ENCODE measurements at places on chromosomes 3 and 15.

DNA sequence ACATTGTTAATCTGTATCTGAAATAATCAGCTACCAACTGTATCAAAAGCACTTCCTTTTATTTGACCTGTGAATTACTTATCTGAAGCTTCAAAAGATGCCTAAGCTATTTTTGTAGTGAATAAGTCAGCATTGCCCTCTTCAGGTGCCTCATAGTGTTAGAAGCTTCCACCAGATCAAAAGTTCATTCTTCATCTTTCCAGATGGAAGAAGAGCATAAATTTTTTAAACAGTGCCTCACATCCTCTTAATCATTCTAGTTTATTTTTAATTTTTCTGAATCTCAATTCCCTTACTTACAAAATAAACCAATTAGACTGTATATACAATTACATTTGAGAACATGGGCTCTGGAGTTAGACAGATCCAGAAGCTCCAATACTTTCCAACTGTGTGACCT, 65.0 kb downstream of the MYO5A start:
- no peak for DNase-seq

- DNase-seq = no peak
Observed at GRCh38 chr3:89488800-89489580, 381.6 kb downstream of the EPHA3 start.

DNA sequence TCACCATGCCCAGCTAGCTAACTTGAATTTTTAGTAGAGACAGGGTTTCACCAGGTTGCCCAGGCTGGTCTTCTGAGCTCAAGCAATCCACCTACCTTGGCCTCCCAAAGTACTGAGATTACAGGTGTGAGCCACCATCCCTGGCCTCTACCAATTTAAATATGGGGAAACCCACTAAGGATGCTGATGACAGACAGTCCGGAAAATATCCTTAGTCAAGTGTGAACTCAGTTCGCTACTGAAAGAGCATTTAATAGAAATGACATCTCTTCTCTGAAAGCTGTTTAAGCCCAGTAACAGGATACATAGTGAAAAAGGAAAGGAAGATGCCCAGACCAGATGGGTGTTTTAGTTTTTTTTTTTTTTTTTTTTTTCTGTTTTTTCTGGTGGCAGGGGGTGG, 7.7 kb upstream of the GRAMD2A start:
- DNase-seq = no peak

GRCh38 chr15:67303490-67304363, 49.1 kb downstream of the IQCH start:
- peak; percentile 8 for DNase-seq

GRCh38 chr3:162443376-162443775, 946.8 kb downstream of the OTOL1 start:
- DNase-seq = no peak

DNA sequence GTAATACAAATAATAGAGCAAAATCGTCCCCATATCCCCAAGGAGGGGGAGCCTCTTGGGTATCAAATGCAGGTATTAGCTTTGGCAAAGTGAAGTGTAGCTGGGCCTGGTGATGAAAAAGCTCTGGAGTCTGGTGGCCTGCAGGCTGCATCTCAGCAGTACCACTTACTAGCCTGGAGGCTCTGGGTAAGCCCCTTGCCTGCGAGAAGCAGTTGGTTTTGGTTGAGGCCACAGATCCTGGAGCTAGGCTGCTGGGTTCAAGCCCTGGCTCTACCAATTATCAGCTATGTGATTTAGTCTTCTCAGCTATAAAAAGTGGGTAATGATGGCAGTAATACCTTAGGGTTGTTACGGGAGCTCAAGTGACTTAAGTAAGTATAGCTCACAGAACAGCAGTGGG, 6.1 kb downstream of the KCNAB1 start:
- DNase-seq = no peak

DNA sequence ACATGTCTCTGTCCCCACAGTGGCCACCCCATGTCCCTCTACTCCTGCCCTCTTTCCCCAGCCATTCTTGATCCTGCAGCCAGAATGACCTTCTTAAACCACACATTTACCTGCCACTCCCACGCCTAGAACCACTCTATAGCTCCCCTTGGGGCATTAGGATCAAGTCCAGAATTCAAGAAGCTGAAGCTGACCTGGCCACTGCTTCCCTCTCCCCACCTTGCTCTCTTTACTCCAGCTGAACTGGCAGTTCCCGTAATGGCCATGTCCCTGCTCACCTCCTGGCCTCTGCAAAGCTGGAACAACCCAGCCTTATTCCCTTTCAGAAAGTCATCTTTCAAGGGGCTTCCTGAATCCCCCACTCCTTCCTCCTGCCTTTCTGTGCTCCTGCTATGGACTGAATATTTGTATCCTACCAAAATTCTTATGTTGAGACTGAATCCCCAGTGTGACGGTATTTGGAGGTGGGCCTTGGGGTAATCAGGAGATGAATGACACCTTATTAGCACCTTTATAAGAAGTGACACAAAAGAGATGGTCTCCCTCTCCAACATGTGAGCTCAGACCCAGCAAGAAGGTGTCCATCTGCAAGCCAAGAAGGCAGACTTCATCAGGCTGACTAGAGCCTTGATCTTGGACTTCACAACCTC, 3.8 kb downstream of the CSRNP1 start:
- DNase-seq = no peak

GRCh38 chr3:155991212-155991611, 120.8 kb downstream of the GMPS start:
- no peak for DNase-seq

DNA sequence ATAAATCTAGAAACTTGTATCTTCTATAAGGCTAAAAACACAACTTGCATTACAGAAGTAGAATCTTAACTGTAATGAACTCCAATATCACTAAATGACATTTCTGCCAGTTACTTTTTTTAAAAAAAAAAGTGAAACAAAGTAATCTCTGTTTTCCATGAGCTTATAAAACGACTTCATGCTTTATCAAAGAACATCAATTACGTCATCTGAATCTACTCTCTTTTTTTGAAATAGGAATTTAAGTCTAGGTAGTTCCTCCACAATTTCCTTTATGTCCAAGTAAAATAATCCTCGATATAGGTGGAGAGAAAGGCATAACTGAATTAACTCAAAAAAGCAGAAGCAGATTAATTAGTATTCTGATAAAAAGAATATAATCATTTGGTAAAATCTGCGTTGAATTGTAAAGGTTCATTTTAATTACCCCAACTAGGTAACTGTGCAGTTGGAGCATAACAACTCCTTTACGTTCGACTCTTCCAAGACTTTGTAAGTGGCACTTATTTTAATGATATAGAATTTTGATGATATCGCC, 1.4 kb downstream of the UACA start:
- DNase-seq = no peak

DNA sequence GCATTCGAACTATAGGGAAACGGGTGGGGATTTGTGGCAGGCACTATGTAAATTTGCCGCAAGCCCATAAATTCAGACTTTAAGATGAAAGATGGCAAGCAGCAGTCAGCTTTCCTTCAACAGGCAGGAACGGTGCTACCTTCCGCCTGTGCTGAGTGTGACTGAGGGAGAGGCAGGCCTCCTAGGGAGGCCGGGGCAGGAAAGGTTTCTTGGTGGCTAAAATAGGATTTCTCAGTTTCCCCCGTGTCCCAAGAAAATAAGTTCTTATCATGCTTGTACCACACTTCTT, 12.5 kb downstream of the FLNB start:
- DNase-seq = no peak
